Esophagus mucosa (tissue), 1 donor: ENCODE measurements at places on chromosomes 11 and 22.
A peak's percentile ranks its signal among the peaks of the same experiment; 100 is the strongest.

DNA sequence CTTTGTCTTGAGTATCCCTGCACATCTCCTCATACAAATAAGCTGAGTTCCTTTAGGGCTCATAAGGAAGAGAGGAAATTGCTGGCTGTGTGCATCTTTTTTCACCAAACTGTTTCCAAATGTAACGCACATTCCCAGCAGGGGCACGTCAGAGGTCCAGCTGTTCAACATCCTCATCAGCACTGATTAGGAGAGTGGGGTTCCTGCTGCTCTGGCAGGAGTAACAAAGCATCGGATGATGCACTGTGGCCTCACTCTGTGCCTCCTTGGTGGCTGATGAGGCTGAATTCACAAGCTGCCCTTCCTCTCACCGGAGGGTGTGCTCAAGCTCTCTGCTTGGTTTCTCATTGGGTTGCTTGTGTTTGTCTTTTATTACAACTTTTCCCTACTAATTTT lies 35.5 kb upstream of the SLC25A1 start:
- ATAC-seq = no peak

DNA sequence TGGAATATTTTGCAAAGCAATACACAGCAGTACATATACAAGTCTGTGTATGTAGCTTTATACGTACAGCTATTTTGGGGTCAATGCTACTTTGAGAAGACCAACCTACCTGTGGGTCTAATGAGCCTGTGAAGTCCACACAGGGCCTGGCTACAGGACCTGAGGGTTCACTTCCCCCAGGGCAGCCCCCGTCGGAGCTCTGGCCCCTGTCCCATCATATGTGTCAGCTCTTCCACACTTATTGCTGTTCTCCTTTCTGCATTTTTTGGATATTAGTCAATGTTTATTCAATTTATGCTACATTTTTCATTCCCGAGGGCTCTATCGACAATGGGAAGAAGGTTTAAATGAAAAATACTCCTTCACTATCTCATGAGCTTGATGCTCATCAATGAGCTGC lies 1473.6 kb downstream of the BRD1 start:
- ATAC-seq = no peak

DNA sequence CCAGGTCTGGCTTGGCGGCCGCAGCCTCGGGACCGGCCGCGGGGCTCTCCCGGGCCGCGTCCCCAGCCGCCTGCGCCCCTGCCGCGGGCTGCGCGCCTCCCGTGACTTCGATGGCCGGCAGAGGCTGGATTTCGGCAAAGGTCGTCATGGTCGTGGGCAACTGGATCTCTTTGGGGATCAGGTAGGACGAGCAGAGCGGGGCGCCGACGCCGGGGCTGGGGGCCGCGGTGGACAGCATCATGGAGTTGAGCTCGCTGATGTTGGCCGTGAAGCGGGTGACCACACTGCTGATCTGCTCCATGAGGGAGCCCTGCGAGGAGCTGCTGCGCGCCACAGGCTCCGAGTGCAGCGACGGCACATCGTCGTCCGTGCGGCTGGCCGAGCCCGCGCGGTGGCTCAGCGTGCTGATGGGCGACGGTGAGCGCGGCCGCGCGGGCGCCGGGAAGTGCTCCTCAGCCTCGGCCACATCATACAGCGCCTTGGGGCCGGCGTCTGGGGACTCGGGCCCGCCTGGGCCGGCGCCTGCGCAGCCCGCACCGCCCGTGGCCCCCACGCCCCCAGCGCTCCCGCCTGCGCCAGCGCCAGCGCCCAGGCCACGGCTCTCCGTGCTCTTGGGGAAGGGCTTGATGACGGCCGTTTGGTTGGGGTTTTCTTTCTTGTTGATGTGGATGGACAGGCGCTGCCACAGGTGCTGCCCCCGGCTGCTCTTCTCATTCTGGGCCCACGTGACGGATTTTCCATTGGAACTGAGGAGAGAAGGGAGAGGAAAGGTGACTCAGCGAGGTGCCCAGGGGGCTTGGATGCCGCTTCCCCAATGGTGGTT lies 171.4 kb upstream of the CTSC start:
- peak; percentile 69 for ATAC-seq

DNA sequence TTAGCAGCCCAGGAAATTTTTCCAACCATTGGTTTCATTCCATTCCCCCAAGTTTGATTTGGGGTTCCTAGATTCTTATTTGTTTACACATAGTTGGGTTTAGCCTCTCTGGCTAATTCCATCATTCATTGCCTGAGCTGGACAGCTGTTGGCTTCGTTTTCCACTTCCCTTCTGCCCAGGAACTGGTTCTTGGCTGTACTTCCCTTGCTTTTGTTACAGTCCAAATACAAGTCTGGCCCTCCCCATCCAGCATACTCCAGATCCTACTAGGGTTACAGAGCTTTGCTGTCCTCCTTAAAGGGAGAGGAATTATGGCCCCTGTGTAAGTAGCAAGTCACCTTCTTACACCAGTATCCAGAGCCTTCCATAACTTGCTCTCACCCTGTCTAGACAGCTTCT lies 356.3 kb downstream of the FAT3 start:
- no peak for ATAC-seq

DNA sequence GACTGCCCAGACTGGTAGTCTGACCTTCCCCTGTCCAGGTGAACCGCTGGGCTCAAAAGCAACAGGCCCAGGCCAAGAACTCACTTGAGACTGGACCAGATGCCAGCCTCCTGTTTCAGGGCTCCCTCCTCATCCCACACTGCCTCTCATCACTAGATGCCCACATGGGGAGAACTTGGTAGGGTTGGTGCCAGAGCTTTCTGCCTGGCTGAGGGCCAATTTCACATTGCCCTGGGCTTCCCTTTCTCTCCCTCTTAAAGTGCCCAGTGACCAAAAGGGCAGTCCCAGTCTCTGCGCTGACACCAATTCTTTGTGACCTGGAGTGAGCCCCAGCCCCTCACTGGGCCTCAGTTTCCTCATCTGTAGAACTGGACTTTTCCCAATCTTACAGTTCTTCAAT lies 41.7 kb downstream of the C11orf58 start:
- ATAC-seq = no peak

DNA sequence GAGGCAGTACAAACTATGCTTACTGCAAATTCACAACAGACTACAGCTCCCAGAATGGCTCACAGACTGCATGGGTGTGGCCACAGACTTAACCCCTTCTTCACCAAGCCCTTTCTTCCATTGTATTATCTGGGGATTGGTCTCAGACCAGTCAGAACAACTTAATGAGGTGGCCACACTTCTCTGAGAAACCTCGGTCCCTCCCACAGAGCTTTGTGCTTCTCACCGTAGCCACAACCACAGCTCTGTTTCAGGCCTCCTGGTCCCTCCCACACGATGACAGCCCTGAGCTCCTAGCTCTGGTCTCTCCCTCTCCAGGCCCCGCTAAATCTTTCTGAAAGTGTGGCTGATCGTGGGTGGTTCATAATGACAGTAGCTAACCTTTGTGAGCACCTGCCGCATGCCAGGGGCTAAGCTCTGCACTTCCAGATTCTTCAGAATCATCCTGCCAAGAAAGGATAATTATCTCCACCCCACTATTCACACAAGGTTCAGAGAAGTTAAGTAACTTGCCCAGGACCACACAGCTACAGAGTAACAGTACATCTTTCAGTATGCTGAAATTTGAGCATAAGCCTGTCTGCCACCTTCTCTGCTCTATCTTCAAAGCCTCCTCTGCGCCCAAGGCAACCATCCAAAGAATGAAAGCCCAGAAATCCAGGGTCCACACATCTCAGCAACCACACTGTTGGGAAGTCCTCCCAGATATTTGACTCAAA lies 5.4 kb downstream of the PDE2A start:
- ATAC-seq = no peak

GRCh38 chr11:123407130-123407995 lies 22.7 kb upstream of the GRAMD1B start:
- ATAC-seq = peak; percentile 82

GRCh38 chr11:11848891-11849746 lies 7.3 kb downstream of the USP47 start:
- peak; percentile 89 for ATAC-seq

DNA sequence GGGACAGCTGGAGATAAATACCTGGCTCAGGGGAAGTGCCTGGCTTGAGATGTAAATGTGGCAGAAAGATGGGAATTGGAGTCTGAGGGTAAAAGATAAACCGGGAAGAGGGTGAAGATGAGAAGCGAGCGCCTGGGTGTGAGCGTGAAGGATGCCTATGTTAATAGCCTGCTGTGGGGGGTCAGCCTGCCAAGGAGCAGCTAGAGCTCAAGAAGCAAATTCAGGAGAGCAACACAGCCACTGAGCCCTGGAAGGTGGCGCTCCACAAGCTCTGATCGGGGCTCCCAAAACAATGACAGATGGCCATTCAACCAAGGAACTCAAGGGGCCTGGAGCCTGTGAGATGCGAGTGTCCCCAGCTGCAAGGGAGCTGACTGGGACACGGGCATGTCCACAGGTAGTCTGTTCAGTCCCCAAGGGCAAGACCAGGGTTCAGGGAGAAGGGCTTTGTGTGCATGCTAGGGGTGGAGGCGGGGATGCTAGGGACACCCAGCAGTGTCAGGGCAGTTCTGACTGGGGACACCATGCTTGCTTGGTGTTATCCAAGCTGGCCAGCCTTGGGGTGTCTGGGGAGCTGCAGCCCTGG lies 2.8 kb downstream of the GSC2 start:
- ATAC-seq = no peak

DNA sequence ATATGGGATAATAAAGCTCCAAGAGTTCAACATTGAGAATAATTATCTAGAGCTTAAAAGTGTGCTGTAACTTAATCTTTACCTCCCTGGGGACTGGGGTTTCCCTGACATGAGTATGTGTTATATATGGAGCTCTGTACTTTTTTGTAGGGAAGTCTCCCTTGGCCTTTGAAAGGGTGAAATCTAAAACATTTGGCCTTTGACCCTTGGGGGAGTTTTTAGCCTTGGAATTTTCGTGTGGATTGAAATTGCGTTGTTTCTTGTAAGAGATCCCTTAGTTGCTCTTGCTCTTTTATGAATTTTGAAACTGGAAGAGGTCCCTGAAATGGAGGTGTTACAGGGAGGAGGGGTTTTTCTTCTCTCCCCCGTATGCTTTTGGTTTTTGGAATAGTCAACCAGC lies 450.0 kb downstream of the NELL1 start:
- ATAC-seq = no peak

GRCh38 chr22:17738386-17739128 lies 35.7 kb downstream of the BID start:
- ATAC-seq = no peak

- ATAC-seq = no peak
Observed at GRCh38 chr11:95325777-95326258, 94.8 kb upstream of the SESN3 start.

DNA sequence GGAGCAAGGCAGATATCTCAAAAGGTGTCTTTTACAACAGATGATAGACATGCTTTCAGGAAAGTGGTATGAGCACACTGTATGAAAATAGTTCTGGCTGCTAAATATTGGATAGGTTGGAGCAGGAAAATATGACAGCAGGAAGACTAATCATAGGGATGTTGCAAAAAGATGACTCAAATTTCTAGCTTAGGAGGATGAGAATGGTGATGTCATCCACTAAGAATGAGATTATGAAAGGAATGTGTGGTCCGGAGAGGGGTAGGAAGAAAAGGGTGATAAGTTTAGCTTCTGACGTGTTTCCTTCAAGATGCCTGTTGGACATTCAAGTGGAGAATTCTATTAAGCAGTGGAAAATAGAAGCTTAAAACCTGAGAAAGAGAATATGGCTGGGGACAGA lies 46.4 kb downstream of the RCN1 start:
- ATAC-seq = no peak

GRCh38 chr11:119713359-119714040 lies 15.5 kb downstream of the NECTIN1 start:
- no peak for ATAC-seq

GRCh38 chr11:44280257-44280656 lies 29.7 kb downstream of the ALX4 start:
- ATAC-seq = no peak
